Omental fat pad (tissue), 4 donors: ENCODE measurements at places on chromosomes 6 and 20. TPM values are rescaled to one million over a fixed set of nuclear protein-coding genes. Genes with fewer than 3 reads are reported as not detected.

DNA sequence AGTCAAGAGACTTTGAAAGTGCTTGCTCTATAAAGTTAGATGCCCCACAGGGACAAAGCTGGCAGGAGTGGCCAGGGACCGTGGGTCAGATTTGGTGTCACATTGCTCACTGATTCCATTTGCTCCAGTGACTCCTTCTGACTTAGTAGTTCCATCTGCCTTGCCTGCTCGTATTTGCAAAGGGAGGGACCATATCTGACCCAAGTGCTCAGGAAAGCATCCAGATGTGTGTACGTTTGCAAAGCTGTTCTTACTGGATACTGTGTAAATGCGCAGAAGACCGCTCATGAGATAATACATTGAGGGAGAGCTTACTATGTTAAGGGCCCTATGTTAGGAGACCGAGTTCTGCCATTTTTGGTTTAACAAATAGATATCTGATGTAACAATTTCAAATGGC, 21.2 kb upstream of the CCN6 start:
- DNase-seq, result no peak

Gene ABCF1
- 86.0 TPM for total RNA-seq

- no peak for DNase-seq
Observed at GRCh38 chr6:31659649-31660380, 763 bp downstream of the C6orf47 start.

GRCh38 chr20:707451-708110, 32.0 kb upstream of the SCRT2 start:
- no peak for DNase-seq

DNA sequence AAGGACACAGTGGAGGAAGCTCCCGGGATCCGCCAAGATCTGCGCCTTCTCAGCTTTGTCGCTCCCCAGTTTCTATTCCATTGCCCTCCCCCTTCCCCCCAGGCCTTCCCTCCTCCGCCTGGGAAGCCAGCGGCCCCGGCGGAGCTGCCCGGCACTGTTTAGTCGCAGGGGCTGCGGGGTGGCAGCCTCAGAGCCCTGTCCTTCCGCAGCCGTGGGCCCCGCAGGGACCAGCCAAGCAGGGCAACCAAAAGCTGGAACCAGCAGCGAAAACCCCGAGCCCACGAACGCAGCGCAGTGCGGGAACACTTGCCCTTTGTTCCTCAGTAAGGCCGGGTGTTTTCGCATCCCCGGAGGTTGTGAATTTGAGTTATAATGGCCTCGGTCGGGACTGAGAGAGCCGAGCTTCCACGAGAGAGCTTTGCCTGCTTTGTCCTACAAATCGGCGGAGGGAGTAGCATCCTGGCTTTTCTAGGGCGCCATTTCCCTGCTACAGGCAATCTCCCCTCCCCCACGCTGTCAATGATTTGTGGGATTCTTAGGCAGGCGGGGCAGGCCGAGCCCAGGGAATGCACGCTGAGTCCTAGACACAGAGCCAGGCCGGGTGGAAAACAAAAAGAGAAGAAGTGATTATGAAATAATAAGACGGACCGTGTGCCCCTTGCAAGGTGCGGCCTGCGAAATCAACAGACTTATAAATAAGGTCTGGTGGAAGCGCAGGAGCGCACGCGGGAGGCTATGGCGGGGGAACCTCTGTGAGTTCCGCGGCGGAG, 4.0 kb upstream of the TUBB2B start:
- peak; percentile 71 for DNase-seq

Gene STX11
- total RNA-seq, result 112 TPM

Gene C20orf202
- 0.28 TPM for total RNA-seq

GRCh38 chr6:118562959-118563358, 14.9 kb downstream of the PLN start:
- no peak for DNase-seq

- DNase-seq, result no peak
Observed at GRCh38 chr6:48714250-48714649, 603.3 kb upstream of the PTCHD4 start.

Gene PLCB1
- 25.3 TPM for total RNA-seq

DNA sequence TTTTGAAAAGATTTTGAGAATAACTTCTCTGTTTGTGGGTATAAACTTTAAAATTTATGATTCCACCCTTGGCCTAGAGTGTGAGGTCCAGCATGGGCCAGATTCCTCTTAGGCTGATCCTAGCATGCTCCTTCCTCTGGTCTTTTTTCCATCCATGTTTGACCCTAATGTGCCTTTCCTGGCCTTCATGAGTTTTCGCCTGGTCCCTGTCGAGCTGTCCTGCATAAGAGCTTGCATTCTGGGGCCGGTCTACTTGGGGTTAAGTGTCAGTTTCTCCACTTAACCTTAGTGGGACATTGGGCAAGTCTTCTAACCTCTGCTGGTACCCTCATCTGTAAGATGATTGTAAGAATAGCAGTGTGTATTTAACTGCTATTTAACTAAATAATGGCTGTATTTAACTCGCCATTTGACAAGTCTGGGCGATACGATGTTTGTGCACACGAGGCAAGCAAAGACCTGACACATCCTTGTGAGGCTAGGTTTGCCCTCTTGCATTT, 40.7 kb upstream of the TAGAP start:
- DNase-seq, result no peak

Gene MYL9
- total RNA-seq, result 145 TPM

GRCh38 chr20:41232973-41233926, 84.3 kb downstream of the ZHX3 start:
- no peak for DNase-seq

GRCh38 chr6:43810965-43811732, 41.1 kb downstream of the VEGFA start:
- no peak for DNase-seq

DNA sequence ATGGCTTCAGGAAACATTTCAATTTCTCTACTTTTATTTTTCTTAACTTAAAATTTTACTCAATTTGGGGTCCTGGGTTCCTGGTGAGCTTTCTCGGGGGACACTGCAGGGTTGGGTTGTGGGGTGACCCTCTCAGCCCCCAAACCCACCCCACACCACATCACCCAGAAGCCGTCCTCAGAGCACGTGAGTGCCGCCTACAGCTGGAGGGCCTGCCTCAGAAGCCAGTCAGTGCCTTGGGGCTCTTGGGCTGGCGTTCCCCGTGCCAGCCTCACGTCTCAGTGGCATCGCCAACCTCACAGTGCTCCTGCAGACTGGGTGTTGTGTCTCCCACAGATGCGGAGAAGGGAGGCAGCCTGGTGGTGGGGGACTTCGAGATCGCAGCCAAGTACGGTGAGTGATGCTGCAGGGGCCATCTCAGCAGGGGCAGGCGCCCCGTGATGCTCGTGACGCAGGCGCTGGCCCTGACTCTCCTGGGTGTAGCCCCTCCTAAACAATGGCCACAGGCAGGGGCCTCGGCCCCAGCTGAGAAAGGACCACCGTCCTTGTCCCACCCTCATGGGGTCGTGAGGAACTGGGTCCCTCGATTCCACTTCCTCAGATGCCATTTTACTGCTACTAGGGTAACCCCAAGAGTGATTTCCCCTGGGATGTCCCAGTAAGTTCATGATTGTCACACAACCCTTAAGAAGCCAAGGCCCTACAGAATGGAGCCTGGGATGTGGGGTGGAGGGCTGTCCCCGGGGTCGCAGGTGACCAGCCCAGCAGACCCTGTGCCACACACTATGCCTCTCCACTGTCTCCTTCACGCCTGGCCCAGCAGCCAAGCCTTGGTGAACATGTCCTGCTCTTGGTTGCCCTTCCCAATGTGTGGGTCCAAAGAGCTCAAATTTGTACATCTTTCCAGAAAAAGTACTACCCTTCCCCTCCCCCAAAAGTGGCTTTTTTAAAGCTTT, 23.8 kb upstream of the PYGB start:
- DNase-seq, result no peak

- DNase-seq, result no peak
Observed at GRCh38 chr6:41120058-41120457, 34.1 kb downstream of the TREML1 start.
